Stimulated activated CD4-positive, alpha-beta T cell treated with anti-CD3 and anti-CD28 coated beads, Interleukin-4, amount 100 ng/mL, for 48 hours (primary cell): ENCODE measurements at places on chromosomes 11 and 22.

DNA sequence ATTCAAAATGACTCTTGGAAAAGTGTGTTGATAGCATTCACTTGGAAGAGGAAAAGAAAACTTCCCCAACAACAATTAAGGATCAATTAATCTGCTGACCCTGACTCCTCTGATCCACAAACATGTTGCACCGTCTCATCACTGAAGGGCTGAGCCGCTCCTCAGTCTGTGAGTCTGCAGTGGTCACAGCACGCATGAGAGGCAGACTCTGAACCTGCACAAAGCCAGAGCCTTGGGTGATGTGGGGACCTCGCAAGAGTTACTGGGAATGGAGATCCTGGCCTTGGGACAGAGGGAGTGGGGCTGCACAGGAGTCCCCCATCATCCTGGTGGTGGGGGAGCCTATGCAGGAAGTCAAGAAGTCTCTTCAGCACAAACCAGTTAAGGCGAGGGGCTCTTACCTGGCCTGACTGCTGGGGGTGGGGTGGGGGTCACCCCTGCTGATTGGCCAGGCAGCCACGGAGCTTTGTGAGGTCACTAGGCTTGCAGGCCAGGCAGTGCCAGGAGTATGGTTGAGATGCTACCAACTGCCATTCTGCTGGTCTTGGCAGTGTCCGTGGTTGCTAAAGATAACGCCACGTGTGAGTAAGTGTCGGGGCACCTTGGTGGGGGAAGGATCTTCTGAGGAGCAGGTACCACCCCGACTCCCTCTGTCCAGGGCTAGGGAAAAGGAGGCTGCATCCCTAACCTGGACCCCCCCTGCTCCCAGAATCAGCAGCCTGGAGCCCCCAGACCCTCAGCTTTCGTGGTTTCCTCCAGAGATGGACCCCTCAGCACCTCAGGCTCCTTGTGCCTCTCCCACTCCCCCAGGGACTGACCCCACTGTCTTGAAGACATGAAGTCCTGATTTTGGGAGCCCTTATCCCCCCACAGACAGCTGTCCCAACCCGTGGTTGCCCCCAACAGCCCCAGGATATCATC, at the start of gene ACR:
Gene ACR (plus strand): TSS at position 477 of the 921 bp plus-strand sequence. CDS start 32 bp downstream, at position 509.
- no peak for DNase-seq

- no peak for DNase-seq
These were observed 15.1 kb upstream of the WNT11 start for GRCh38 chr11:76221365-76221764.

DNA sequence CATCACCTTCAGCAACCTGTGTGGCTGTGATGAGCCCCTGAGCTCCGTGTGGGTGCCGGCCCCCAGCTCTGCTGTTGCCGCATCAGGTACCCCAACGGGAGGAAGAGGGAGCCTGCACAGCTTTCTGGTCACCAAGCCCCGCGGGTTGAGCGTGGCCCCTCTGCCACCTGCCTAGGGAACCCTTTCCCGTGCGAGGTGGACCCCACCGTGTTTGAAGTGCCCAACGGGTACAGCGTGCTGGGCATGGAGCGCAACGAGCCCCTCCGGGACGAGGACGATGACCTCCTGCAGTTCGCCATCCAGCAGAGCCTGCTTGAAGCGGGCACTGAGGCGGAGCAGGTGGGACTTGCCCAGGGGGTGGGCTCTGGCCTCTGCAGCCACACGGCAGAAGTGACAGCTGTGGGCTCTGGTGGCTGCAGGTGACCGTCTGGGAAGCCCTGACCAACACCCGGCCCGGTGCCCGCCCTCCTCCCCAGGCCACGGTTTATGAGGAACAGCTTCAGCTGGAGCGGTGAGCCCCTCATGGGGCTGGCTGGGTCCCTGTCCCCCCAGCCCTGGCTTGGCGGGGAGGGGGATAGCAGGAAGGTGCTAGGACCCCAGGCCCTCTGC, 1.9 kb upstream of the SSH3 start:
- no peak for DNase-seq

DNA sequence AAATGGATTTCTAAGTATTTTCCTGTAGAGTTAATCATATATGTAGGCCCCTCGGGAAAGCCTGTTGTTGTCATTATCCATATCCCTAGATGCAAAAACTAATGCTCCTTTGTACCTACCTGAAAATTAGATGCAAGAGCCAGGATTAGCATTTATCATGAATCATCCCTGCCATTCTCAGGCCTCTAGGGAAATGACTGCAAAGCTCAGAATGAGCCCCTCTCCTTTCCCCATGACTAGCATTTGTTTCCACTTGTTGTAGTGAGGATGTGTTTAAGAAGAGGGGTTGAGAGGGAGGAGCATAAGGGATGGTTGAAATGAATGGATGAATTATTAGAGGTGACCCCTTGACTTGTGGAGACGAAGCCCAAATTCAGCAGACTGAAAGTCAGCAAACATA, 537.9 kb downstream of the NTM start:
- DNase-seq: no peak

DNA sequence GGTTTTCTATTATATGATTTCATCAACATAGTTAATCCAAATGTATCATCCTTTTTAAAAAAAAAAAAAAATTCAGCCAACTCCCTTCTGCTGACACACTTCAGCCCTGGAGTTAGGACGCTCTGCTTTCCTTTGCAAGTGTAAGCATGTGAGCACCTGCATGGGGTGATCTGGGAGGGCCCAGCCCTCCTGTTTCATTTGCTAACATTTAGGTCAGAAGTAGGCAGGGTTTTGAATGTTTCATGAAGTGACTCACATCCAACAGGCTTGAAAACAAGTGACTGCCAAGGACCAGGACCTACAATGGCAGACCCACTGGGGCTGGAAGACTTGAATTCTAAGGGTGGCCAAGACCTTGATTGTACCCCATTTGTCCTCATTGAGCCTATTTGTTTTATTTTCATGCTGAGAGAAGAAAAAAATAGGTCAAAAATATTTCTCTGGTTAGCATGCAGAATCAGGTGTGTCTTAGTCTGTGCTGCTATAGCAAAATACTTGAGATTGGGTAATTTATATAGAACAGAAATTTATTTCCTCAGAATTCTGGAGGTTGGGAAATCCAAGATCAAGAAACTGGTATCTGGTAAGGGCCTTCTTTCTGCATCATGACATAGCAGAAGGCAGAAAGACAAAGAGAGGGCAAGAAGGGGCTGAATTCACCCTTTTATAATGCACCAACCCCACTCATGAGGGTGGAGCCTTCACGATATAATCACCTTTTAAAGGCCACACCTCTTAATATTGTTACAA, 137.6 kb downstream of the CD44 start:
- DNase-seq: no peak

DNA sequence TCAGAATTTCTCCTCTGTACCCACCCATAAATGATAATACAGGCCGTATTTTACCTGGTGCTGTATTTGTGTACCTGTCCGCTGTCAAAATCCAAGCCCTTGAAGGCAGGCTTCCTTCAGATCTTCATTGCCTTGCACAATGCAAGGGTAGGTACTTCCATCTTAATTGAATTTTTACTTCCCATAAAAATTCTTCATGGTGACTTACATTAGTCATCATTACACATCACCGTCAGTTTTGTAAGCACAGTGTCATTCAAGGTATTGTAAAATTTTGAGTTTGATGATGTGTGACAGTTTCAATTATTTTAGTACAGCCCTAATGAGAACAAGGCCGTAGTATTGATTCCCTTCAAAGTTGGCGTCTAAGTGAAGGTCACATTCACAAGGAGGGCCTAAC, 770 bp upstream of the TSG101 start:
- no peak for DNase-seq

DNA sequence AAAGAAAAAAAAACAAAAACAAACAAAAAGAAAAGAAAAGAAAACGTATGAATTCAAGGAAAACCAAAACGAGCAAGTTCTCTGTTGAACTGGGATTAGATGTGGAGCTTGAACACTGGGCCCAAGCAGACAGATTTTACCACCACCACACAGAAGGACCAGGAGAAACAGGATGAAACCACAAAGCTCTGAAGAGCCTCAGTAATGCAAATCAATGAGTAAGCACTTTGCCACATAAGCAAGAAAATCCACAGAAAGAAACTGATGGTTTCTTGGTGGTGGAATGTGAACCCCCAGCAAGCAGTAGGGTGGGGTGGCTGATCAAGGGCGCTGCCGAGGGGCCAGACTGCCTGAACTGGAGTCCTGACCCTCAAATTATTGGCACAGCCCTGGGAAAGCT, 50.9 kb upstream of the NFRKB start:
- no peak for DNase-seq

DNA sequence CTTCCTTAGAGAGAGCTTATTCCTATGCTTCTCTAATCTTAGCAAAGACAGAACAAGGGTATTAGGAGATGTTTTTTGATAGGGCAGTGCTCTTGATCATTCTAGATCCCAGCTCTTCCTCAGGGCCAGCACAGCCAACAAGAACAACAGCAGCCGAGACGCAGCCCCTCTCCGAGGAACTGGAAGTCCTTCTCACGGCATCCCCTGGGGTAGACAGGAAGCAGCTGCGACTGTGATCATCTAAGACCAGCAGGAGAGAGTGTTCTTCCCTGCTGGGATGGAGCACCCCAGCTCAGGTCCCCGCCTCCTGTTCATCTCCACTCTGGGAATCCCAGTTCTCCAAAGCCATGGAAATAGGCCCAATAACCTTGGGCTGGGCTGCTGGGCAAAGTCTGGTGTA, 29.6 kb downstream of the IRAG1 start:
- DNase-seq: no peak

GRCh38 chr22:37677493-37677974, 2.1 kb downstream of the LGALS1 start:
- DNase-seq: no peak
